ENCODE measurements at places on chromosomes 11 and 22.

DNA sequence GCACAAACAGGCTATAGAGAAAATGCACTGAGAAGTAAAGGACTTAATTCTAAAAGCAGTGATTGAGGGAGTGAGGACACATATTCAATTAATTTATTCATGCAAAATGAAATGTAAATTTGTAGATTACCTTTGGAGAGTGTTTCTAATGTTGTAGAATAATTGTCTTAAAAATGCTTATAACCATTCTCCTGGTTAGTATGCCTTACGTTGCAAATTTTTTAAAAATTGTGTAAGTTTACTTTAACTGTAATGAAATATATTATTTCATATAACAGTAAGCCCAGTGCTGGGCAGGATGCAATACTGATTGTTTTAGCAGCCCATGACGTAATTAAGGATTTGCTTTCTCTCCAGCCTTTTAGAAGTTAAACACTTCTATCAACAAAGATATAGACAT is 26.6 kb downstream of the OR52E1 start:
- no peak for DNase-seq

- DNase-seq, result no peak
Measured at GRCh38 chr11:76044750-76045320, 161.5 kb downstream of the WNT11 start.

- DNase-seq, result no peak
Measured at GRCh38 chr11:47641600-47642098, 710 bp downstream of the MTCH2 start.

- DNase-seq, result no peak
Measured at GRCh38 chr11:86724137-86724536, 51.7 kb upstream of the ME3 start.

DNA sequence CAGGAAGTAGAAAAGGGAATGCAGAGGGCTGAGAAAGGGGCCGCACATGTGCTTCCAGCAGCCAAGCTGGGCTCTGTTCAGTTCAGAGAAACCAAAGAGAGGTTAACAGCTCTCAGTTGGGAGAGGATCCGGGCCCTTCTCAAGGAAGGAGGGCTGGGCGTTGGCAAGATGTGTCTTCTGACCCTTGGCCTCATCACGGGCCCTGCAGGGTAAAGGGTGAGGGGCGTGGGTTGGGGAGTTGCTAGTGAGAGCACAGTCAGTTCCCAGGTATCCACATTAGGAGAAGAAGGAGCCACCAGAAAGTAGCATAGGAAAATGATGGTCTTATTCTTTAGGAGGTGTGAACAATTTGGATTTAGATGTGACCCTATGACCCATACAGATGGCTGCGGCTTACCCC is 73.0 kb downstream of the OSBP2 start:
- DNase-seq, result no peak

GRCh38 chr22:47090591-47091245 is 328.3 kb downstream of the TBC1D22A start:
- DNase-seq, result no peak

DNA sequence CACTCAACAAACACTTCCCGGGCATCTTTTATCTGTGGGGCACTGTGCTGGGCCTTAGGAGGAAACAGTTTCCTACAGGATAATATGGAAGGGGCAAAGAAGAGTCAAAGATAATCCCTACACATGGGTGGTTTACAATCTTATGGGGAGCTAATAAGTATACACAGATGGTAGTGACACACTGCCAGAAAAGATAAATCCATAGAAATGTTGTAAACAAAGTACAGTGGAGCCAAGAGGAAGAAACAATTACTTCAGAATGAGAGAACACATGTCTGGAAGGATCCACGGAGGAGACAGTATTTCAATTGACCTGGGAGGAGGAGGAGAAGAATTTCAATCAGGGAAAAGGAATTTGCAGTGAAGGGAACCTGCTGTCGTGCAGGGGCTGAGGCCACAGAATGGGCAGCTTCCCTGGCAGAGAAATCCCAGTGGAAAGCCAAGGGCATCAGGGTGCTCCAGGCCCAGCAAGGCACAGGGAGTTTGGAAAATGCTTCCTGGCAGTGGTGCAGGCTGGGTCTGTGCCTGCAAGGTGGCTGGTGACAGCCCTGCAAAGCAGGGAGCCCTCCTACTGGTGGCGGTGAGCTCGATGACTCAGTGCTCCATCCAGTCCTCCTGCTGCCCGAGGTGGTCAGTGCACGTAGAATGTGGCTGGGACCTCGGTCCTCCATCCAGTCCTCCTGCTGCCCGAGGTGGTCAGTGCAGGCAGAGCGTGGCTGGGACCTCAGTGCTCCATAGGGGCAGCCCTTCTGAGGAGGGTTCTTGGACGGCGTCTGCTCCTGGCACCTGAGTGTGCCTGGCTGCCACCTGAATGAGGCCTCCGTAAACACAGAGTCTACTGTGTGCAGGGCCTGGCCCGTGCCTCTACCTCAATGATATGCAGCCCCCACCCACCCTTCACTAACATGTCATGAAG is 444.3 kb upstream of the B3GAT1 start:
- no peak for DNase-seq

DNA sequence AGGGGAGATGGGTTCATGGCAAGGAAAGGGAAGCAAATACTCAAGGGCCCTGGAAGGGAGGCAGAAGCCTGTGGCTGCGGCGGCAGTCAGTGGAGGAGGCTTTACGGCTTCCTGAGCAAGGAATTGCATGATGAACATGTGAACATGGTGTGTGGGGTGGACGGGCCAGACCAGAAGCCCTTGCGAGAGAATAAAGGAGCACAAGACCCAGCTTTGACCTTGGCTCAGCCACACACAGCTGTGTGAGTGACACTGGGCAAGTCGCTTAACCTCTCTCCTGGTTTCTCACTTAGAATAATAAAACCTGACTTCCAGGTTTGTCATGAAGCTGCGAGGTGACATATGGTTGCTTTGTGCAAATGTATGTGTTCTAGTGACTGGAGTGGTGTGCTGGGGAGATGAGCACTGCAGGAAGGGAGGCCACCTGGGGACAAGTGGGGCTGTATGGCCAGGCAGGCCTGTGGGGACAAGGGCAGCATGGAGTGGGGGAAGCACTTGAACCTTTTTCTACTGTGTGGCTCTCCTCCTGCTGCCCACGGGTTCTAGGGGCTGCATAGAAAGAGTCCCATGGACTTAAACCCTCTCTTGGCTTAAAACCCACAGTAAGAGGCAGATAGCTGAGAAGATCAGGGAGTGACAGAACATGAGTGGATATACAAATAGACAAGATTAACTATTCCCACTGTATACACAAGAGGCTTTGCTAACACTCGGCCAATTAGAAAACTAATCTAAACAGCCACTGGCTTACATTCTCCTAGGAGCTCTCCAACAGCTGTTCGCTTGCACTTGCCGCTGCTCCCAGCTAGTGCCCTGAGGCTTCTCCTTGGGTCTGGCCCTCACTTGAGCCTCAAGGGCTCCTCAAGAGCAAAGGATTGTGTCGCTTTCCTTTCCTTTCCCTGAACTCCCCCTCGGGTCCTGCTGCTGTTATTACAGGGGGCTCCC is 67.3 kb upstream of the CDON start:
- DNase-seq, result no peak

GRCh38 chr11:46363031-46363407 is 15.8 kb downstream of the DGKZ start:
- peak; percentile 86 for DNase-seq

DNA sequence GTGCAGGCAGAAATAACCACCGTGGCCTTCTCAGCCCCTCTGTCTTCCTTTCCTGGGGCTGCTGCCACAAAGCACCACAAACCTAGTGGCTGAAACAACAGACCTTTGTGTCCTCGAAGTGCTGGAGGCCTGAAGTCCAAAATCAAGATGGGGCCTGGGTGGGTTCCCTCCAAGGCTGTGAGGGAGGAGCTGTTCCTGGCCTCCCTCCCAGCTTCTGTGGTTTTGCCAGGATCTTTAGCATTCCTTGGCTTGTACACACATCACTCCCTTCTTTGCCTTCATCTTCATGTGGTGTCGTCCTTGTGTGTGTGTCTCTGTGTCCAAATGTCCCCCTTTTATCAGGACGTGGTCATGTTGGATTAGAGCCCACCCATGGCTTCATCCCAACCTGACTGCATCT is 29.0 kb upstream of the PARVG start:
- no peak for DNase-seq

- DNase-seq, result no peak
Measured at GRCh38 chr11:34586488-34587281, 34.2 kb upstream of the EHF start.

DNA sequence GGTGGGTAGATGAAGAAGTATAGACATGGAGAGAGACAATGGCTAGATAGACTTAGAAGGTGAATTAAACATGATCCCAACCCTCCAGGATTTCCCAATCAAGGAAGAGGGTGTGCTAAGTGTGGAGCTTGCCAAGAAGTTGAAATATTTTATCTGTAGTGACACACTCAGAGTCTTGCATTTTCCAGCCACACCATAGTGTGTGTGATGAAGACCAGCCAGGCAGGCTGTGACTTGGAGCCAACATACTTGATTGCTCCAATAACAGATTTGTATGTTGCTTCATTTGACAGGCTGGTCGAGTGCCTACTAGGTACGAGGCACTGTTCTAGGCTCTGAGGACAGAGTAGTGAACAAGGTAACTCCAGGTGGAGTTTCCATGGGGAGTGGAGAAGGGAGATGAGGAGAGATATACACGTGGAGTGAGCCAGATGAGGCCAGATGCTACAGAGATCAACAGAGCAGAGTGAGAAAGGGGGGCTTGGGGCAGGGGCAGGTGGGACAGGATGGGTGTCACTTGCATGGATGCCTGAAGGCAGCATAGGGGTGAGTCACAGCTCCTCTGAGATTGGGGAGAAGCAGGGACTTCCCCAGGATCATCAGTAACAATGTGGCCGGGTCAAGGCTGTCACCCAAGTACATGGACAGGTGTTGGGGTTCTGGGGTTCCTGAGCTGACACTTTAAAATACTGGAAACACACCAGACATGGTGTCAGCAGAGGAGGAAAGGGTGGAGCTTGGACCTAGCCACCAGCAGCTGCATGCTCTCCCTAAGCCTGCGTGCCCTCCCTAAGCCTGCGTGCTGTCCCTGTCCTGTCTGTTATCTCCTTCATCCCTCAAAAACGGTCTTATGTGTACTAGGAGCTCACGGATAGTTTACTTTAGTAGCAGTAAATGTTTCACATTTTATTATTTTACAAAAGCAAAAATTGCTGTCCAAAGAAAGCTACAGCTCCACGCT is 23.6 kb downstream of the PDGFB start:
- no peak for DNase-seq

- no peak for DNase-seq
Measured at GRCh38 chr22:26466196-26466595, 17.4 kb downstream of the HPS4 start.

- no peak for DNase-seq
Measured at GRCh38 chr11:88384004-88384668, 46.6 kb upstream of the CTSC start.

DNA sequence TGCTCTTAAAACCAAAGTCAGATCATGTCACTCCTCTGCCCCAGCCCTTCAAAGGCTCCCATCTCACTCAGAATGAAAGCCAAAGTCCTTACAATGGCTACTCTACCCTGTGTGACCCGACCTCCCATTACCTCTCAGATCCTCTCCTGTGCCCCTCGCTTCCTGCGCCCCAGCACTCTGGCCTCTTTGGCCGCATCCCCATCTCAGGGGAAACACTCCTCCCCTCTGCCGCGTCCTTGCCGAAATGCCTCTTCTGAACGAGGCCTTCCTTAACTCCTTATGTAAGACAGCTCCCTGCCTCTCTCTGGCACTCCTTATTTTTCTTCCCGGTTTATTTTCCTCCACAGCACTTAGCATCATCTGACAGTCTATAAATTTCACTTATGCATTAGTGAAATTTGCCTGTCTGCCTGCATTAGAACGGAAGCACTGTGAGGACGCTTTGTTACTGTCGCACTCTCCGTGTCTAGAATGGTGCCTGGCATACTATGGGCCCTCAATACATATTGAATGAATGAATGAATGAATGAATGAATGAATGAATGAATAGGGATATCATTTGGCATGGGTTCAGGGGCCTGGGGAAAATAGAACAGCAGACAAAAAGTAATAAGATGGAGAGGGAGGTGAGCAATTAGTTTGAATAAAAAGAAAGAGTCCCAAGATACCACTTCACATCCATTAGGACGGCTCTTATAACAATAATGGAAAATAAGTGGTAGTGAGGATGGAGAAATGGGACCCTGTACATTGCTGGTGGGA is 137.8 kb downstream of the CEP164 start:
- DNase-seq, result no peak

DNA sequence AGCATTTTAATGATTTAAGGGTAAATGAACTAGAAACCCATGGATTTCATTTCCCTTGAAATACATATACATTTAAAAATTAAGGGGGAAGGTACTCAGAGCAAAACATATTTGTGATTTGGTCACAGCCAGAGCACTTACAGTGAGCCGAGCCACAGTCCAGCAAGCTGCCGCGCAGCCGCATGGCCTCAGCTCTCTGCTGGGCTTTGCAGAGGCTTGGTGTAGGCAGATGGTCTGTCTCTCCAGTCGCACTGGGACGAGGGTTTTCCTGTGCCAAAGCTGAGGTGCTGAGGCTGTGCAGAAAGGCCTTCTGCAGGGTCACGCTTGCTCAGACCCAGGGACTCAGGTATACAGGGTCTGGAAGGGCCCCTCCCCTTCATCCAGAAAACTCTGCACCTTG is 367.3 kb downstream of the OPCML start:
- DNase-seq, result no peak

DNA sequence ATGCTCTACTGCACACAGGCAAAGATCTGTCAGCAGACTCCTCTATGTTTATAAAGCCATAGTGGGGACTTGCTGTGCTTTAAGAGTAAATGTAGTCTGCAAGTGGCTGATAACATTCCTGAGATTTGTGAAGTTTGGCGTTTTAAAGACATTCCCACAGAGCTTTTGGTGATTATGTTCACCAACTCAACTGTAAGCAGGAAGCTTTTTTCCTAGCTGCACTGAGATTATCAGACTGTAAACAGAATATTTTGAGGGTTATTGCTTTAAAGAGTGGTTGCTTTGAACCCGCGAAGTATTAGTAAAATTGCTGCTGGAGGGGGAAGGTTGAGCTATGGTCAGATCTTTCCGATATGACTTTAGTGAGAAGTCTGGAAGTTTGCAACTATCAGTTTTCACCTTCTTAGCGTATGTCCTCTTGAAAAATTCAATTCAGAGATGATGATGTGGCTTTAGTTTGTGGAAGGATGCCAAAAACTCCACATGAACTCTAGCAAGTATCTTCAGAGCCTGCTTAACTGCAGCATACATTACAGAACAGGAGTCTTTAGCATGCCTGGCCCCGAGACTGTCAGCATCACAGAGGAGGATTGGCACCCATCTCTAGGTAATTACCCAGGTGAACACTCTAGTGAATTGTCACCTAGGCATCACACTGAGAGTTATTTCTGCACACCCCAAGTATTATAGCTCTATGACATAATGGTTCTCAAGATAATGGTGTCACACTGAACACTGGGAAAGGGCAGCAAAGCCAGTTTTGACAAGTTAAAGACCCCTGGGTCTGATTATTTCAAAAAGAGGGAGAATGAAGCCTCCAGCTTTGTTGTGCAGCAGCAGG is 89.9 kb downstream of the MTNR1B start:
- DNase-seq, result no peak

Measured in MV-4-11 (cell line).